H7 (cell line): ENCODE measurements at places on chromosomes 11 and 22. TPM values are rescaled to one million over a fixed set of nuclear protein-coding genes. Genes with fewer than 3 reads are reported as not detected.

GRCh38 chr11:133723056-133723455 lies 122.3 kb downstream of the SPATA19 start:
- DNase-seq: no peak

- DNase-seq: peak; percentile 25
Observed at GRCh38 chr11:69218271-69218682, 62.5 kb downstream of the SMIM38 start.

DNA sequence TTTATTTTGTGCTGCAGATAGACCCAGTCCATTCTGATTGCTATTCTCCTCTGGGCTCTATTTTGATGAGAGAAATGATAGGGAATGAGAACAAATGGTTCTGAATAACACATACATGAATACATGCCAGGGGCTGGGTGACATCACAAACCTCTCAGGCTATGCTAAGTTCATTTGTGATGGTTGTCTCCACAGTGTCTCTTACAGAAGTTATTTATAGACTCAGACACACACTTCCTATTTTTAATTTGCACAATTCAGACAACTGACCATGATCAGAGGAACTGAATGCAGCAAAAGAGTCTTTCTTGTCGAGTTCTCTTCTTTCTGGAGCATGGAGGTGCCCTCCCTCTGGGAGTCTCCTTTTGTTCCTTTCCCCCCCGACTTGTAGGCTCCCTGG lies 991.7 kb downstream of the OPCML start:
- DNase-seq: no peak

DNA sequence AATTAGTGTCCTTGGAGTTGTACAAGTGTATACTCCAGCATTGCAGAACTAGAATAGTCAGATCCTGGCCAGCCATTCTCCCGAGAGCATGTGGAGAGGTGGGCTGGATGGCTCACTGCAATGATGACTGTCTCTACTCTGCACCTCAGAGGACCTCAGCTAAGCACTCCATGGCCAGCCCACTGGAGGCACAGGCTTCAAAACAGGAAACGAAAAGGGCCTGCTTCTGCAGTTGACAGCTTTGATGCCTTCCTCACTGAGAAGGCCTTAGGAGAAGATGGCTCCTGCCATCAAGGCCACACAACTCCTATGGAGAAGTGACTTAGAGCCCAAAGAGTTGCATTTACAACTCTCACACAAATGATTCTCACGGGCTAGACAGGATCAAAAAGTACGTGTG lies 9.1 kb downstream of the POLD4 start:
- no peak for DNase-seq

GRCh38 chr22:45549762-45550378 lies 47.2 kb downstream of the FBLN1 start:
- DNase-seq: peak; percentile 26

The CTSF gene
- total RNA-seq: 4.8 and 5.1 TPM in 2 replicates
